ENCODE measurements at places on chromosomes 13 and 19. TPM values are rescaled to one million over a fixed set of nuclear protein-coding genes. Genes with fewer than 3 reads are reported as not detected.
A peak's percentile ranks its signal among the peaks of the same experiment; 100 is the strongest.

- DNase-seq: peak; percentile 31
Observed at GRCh38 chr13:19153782-19154450, 27.7 kb downstream of the TUBA3C start.

DNA sequence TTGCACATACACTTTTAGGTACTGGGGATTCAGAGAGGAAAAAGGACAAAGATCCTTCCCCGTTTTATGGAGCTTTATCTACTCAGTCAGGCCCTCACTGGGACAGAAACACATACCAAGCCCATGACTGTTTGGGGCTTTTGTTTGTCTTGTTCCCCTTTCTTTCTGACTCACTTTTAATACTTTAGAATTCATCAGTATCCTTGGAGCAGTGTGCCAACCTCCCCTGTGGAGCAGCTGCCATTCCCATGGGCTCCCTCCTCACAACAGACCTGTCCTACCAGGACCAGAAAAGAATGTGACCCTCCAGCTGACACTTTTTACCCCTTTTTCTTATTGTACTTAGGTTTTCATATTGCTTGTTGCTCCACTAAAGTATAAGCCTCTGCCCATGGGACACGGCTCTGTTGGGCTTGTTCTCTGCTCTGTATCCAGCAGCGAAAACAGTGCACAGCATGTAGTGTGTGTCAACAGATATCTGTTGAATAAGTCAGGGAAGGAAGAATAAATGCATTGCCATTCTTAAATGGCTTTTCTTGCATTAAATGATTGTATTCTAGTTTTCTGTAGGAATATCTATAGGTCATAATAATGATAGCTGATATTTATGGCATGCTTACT lies 431.1 kb downstream of the EFNB2 start:
- DNase-seq: no peak

DNA sequence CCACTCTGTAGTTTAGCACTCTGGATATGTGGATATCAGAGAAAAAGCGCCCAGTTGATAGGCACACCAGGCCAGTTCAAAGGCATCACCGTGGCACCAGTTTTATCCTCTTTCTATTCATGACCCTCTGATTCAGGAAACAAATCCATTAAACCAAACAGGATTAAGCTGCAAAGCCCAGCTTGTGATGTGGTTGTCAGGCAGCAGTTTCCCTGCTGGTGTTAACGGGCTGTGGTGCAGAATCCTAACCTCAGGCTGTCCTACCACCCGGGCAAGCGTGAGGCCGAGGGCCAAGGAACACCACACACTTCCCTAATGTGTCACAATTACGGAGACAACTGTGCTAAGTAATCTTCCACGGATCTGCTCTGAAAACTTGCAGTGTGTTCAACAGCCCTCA lies 209.1 kb downstream of the OLFM4 start:
- no peak for DNase-seq

GRCh38 chr13:79519255-79519654 lies 38.3 kb downstream of the NDFIP2 start:
- DNase-seq: no peak

- no peak for DNase-seq
Observed at GRCh38 chr19:28607066-28607583, 605.8 kb downstream of the UQCRFS1 start.

- no peak for DNase-seq
Observed at GRCh38 chr13:45269204-45269603, 68.4 kb upstream of the KCTD4 start.

DNA sequence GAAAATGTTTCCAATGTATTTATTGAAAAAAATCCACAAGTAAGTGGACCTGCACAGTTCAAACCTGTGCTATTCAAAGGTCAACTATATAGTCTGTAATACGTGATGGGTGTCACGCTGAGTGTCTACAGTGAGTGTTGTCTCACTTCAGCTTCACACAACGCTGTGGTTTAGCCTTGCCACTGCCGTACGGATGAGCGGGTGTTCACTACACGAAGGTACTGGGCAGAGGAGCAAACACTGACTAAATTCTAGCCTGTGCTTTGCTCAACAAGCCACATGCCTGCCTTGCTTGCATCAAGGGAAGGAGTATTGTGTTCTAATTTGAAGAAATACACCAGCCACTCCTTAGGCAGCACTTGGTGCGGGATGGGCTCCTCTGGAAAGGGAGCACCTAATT lies 3.4 kb upstream of the FFAR3 start:
- no peak for DNase-seq

DNA sequence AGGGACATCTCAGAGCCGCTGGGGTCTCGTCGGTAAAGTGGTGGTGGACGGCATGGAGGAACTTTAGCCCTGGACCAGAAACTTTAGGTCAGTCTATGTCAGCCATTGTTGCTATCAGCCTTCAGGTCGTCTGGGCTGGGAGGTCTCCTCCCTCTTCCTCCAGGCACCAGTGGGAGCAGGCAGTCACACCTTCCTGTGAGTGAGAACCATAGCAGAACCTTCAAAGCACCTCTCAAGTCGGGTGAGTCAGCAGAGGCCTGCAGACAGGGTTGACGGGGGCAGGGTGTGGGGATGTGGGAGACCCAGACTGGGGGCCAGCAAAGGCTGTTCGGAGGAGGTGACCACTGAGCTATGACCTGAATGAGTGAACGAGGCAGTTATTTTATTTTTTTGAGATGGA lies 15.4 kb upstream of the SBNO2 start:
- peak; percentile 81 for DNase-seq

DNA sequence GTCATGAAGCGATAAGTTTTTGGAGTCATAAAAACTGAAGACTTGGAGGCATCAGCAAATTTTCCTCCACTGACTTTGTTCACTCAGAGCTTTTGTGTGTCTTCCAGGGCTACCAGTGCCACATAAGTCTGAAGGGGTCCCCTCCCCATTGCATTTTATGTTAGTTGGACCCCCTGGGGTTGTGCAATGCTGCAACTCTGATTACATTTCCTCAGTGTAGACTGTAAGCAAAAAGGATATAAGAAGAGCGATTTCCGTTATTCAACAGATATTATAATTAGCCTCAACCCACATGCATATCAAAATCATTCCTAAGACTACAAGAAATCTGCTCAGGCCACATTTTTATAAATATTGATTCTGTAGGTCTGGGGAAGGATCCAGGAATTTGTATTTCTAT lies 324.0 kb downstream of the TDRD3 start:
- DNase-seq: no peak

DNA sequence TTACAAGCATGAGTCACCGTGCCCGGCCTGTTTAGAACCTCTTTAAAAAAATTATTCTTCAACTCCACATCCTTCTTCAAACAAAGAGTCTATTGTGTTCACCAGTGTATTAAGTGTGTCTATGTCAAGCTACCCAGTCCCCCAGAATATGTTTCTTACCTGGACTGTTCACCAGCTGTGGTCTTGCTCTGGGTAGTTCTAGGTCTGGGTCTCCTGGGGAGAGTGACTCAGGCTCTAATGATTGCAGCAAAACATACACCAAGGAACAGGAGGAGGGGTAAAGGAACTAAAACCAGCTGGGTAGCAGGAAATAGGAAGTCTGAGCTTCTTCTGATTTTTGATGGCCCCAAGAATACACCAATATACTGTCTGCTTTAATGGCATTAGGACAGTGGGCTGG lies at the start of gene FPR1:
FPR1 (minus strand) TSS at position 224 of the 400 bp plus-strand sequence. CDS start 4,884 bp downstream, outside the sequence.
- no peak for DNase-seq

- DNase-seq: peak; percentile 45
Observed at GRCh38 chr13:19818223-19818842, 35.6 kb upstream of the PSPC1 start.

GRCh38 chr19:39557811-39558623 lies 18.1 kb upstream of the EID2 start:
- DNase-seq: no peak

DNA sequence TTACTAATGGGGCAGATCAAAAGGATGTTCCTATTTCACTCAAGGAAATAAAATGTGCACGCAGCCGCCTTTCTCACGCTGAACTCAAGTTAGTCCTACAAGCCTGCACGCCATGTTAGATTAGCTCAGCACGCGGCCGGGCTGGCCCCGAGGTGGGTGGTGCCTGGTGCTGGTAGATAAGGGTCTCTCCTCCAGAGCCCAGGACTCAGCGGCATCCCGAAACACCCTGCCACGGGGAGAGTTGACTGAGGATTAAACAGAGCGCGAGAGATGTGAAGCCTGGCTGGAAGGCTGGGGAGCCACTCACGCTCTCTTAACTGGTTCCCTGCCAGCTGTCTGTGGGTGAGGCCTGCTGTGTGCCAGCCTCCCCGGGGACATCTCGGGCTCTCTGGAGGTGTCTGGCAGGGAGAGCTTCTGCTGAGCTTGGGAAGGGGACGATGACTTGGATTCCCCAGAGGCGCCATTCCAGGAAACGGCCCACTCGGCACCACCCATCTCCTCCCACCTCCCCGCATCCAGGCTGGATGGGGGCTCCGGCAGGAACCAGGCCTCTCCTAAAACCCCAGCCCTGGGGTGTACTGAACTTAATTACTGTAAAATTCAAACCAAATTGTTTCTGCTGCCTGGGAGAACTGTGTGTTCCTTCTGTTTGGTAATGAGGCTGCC lies 122.2 kb downstream of the KDM4B start:
- no peak for DNase-seq

DNA sequence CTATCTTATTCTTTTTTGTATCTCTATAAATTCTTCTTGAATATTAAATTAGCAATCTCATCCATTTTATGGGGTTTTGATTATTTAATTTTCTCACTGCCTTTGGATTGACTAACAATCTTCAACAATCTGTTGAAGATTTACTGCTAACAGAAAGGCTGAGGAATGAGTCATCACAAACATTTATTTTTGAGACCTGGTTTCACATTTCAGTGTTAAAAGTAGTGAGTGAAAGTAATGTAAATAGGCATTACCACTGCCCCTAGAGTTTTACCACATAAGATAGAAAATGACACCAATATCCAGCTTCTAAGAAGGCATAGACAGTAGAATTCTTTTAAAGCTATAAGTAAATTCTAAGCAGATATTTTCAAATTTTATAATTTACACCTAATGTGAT lies 472.8 kb downstream of the OLFM4 start:
- no peak for DNase-seq

- DNase-seq: peak; percentile 17
Observed at GRCh38 chr19:19444681-19445155, 39.2 kb downstream of the GATAD2A start.

- DNase-seq: no peak
Observed at GRCh38 chr13:36673838-36674326, at the start of gene SERTM1. Gene SERTM1 (plus strand): TSS chr13:36674020. CDS start chr13:36695079, 21,059 bp downstream.

DNA sequence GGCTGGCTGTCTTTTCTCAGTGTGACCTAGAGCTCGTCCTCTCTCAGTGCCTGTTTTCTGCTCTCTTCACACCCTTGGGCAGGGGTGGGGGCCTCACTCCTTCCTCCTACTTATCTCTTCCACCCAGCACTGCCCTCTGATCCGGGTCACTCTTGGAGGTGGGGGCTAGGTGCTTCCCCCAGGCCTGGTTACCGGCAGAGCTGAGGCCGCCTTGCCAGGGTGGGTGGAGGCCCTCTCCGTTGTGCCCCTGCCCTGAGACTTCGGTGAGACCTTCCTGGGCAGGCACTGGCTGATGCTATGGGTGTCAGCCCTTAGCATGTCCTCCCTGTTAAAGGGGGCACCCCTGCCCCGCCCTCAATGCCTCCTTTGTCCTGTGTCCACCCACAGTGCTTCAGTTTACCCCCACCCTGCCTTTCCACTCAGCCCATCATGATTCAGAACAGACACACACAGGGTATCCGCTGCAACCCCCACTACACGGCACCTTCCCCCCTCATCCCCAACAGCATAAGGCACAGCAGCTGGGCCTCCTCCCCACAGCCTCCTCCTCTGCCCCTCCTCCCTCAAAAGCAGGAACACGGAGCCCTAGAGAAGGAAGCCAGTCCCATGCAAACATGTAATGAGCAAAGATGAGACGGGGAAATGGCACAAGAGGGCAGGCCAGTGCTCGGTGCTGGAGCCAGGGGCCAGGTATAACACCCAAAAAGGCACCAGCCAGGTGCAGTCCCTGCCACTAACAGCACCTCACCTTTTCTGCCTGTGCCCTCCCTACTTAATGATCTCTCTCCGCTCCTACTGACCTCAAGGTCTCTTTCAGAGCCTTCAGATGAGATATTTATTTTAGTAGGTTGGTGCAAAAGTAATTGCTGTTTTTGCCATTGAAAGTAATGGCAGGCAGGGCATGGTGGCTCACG lies 9.8 kb downstream of the ZGLP1 start:
- DNase-seq: no peak

DNA sequence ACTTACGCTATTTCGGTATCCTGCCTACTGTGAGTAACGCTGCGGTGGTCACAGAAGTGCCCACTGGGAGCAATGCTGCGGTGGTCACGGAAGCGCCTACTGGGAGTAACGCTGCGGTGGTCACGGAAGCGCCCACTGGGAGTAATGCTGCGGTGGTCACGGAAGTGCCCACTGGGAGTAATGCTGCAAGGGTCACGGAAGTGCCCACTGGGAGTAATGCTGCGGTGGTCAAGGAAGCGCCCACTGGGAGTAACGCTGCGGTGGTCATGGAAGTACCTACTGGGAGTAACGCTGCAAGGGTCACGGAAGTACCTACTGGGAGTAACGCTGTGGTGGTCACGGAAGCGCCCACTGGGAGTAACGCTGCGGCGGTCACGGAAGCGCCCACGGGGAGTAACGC lies 52.1 kb upstream of the SOX1 start:
- DNase-seq: no peak

GRCh38 chr19:43105496-43105895 lies 23.0 kb upstream of the PSG2 start:
- no peak for DNase-seq

- DNase-seq: no peak
Observed at GRCh38 chr13:41678848-41679247, 221.5 kb downstream of the RGCC start.

DNA sequence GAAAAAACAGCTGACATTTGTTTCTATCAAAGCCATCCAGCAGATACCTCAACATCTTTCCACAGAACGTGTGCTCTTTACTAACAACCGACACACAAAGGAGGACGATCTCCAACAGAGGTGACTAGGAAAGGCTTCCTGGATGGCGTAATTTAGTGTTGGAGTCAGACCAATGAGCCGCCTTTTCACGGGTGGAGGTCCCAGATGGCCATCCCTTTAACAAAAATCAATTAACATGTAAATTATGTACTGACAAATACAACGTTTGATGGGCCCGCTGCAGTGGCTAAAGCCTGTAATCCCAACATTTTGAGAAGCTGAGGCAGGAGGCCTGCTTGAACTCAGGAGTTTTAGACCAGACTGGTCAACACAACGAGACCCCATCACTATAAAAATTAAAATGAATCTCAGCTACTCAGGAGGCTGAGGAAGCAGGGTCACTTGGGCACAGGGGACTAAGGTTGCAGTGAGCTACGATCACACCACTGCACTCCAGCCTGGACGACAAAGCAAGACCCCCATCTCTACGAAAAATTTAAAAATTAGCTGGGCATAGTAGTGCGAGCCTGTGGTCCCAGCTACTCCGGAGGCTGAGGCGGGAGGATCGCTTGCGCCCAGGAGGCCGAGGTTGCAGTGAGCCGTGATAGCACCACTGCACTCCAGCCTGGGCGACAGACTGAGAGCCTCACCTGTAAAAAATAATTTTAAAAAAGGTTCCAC lies 1.2 kb upstream of the DPY19L3 start:
- no peak for DNase-seq

GRCh38 chr13:24187185-24187584 lies 26.7 kb downstream of the SPATA13 start:
- DNase-seq: peak; percentile 44

- DNase-seq: peak; percentile 80
Observed at GRCh38 chr13:34941835-34942731, at the start of gene NBEA. Gene NBEA (plus strand): TSS chr13:34942270. CDS start chr13:34942821, 551 bp downstream.

The FCER2 gene
- 2.3 TPM for total RNA-seq

The PBX4 gene
- 56.8 TPM for total RNA-seq

The LRFN3 gene
- 8.5 TPM for total RNA-seq

The IRGC gene
- total RNA-seq: not detected

The ZNF784 gene
- total RNA-seq: 6.9 TPM

The ATXN8OS gene
- total RNA-seq: not detected

The GARIN5A gene
- not detected for total RNA-seq

The THSD1 gene
- 0.35 TPM for total RNA-seq

The POSTN gene
- total RNA-seq: not detected

The LHB gene
- not detected for total RNA-seq

All from activated T-cell treated with anti-CD3 and anti-CD28 coated beads, Interleukin-2, amount 50 U/mL, for 72 hours (primary cell).